ENCODE measurements at places on chromosomes 3 and 15. TPM values are rescaled to one million over a fixed set of nuclear protein-coding genes. Genes with fewer than 3 reads are reported as not detected.

DNA sequence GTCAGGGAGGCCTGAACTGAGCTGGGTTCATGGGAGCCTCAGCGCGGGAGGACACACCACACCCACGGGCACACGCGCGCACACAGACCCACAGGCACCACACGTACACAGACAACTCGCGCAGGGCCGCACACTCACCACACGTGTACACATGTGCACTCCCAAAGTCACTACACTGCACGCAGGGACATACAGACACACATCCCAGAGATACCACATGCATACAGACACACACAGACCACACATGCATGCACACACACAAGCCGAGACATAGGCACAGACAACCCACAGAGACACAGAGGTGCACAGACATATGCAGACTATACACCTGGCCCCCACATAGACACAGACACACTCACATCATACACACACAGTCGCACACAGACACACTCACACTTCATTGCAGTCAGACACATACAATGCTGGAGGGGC, 1.1 kb upstream of the MGLL start:
- peak; percentile 17 for DNase-seq

DNA sequence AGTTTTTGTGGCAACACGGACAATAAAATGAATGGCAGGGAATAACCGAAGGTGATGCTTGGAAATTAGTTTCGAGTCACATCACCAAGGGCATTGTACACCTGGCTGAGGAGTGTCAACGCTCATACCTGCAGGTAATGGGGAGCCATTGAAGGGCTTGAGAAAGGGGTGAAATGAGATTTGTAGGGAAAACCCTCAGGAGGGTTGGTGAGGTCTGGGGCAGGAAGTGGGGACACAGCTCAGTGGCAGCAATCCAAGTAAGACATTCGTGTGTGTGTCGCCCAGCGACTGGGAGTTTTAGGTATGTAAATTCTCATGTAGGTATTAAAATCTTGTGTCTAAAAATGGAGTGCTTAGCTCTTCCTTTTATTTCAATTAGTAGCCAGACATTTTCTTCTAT, 14.3 kb downstream of the PARP14 start:
- DNase-seq, result no peak

- no peak for DNase-seq
These were observed 117.4 kb downstream of the IL1RAP start for GRCh38 chr3:190631295-190631694.

AGBL1 gene
- not detected for total RNA-seq

MCF2L2 gene
- total RNA-seq, result not detected

Data from fibroblast of the aortic adventitia (primary cell).